AG08395 (cell line): ENCODE measurements at places on chromosomes 6 and 20.

GRCh38 chr6:137926985-137927384, 59.9 kb downstream of the TNFAIP3 start:
- DNase-seq = no peak

- peak; percentile 50 for DNase-seq
Measured at GRCh38 chr6:1391800-1392309, 2.5 kb downstream of the FOXF2 start.

- no peak for DNase-seq
Measured at GRCh38 chr6:570825-571224, 86.1 kb downstream of the HUS1B start.

- peak; percentile 24 for DNase-seq
Measured at GRCh38 chr20:18738055-18738454, 75.5 kb upstream of the SCP2D1 start.

DNA sequence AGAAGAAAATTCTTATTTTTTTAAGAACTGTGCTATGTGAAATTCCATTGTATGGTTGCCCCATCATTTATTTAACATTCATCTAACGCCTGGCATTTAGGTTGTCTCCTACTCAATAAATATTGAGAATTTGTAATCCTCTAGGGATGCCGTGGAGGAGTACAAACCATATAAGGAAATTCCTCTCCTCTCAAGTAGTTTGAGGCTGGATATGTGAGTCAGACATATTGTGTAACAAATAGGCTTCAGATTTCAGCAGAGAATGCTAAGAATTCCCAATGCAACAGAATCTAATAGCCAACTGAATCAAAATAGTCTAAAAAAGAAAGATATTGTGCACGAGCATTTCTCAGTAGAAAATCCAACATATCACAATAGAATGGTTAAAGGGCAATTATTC, 174.7 kb downstream of the OTOR start:
- DNase-seq = peak; percentile 95

- DNase-seq = no peak
Measured at GRCh38 chr6:95017922-95018321, 559.4 kb upstream of the MANEA start.

DNA sequence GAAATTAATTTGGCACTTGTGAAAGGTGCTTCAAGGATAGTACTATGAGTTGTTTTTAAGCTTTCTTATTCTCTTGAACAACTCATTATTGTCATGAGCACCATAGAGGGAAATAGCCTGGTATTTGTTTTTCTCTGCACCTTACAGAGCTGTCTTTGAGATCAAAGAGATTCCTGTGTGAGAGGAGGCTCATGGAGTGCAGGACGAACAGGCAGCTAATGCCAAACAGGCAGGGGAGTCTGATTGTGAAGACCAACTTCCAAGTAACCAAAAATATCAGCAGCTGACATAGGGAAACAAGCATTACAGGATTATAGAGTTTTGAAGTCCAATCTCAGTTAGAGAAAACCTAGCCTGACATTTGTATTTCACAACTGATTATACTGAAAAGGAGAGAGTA, 110.6 kb upstream of the TENT5A start:
- no peak for DNase-seq

DNA sequence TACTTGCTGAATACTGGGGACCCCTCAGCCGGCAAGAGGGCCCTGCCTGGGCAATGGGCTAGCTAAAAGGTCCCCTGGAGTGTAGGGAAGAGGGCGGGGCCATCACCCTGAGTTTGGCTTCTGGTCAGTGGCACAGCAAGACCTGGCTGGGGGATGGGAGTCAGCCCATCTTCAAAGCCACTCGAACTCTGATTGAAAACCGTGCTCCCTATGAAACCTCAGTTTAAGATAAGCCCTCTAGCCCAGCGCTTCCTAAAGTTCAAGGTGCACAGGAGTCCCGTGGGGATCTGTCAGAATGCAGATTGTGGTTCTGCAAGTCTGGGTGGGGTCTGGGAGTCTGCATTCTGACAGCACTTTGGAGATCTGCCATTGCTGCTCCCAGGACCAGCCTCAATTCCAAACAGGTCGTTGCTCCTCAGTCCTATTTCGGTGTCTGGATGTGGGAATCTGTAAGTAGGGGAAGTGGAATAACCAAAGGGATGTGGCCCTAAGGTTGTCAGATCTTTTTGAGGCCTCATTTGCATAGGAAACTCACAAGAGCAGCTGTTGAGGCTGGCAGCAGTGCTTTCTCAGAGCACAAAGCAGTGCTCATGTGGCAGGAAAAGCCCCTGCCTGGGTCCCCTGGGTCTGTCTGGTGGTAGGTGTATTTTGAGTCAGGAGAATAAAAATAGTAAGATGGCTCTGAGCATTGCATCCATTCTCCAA, 85.3 kb upstream of the SCP2D1 start:
- DNase-seq = no peak

DNA sequence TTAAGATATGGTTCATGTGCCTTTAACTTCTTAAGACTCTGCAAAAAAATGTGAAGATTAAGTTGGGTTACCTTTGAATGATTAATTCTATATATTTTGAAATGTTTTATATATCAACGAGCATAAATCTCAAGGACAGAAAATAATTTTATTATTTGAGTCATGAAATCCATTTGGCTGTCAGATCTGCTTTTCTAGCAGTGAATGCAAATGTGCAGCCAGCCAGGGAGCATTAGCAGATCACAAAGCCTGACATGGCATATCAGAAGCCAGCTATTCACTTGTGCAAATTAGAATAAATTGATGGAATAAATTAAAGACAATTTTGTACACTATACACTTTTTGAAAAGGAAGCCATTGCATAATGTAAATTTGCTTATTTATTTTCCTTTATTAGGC, 424.3 kb downstream of the ADGRB3 start:
- no peak for DNase-seq

GRCh38 chr6:110520209-110520965, 44.0 kb upstream of the SLC22A16 start:
- DNase-seq = no peak

DNA sequence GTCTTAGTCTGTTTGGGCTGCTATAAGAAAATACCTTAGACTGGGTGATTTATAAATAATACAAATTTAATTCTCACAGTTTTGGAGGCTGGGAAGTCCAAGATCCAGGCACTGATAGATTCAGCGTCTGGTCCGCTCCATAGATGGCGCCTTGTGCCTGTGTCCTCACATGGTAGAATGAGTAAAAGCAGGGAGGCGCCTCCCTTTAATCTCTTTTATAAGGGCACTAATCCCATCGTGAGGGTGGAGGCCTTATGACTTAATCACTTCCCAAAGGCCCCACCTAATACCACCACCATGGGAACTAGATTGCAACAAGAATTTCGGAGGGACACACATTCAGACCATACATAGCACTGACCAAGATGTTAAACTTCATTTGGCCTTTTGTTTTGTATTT, 91.2 kb upstream of the TMEM181 start:
- no peak for DNase-seq

- DNase-seq = no peak
Measured at GRCh38 chr6:139565591-139565990, 191.1 kb upstream of the CITED2 start.

GRCh38 chr20:61638802-61639585, 386.9 kb downstream of the CDH4 start:
- DNase-seq = peak; percentile 22

GRCh38 chr20:46312945-46313861, 4.9 kb upstream of the CDH22 start:
- DNase-seq = no peak

DNA sequence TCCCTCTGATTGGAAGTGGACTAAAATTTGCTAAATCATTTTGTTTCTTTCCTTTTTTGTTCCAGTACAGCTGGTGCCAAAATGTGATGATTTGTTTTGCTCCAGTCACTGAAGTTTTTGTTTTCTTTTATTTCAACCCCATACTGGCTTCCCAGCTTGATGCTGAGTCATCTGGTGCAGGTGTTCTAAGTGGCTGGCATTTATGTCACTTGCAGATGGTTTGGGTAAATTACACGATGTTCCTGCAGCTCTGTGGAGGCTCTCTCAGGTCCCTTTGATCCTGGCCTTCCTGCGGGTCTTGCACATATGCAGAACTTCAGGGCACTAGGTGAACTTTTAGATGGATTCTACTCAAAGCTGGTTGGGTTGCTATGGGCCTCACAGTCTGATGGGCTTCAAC, 577.7 kb downstream of the HAO1 start:
- DNase-seq = no peak

DNA sequence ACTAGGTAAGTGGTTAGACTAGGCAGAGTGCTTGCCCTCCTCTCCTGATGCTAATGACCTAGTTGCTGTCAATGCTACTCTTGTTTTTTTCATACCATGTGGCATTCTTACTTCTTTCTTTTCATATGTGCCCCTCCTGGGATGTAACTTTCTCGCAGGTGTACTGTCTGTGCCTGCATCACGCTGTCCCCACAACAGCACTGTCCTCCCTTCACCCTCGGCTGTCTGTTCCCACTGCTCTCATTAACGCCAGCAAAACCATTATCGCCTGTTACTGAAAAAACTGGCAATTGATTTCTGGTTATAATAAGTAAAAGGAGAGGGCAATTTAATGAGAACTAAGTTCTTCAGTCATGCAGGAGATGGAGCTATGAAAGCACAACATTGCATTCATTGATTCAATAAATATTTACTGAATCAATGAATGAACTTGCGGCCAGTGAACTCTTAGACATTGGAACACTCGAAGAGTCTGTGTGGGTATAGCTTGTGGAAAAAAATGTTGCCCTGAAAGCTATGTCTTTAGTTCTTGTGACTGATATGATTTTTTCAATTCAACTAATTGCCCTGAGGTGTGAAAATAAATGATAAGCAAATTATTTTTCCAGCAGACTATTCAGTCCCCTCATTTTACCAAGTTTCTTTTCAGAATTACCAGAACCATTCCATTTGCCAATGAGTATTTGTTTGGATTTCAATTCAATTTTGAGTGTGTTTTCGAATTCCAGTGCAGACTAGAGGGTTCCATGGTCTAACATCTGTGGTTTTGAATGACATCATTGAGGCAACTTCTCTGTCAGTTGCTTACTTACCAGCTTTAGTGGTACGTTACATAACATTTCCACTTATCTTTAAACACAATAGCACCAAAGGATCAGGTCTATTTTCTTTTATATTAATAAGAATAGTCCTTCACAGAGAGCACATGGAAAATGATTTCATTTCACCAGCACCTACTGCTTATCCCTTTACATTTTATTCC, 2.1 kb downstream of the SLC17A4 start:
- DNase-seq = no peak

DNA sequence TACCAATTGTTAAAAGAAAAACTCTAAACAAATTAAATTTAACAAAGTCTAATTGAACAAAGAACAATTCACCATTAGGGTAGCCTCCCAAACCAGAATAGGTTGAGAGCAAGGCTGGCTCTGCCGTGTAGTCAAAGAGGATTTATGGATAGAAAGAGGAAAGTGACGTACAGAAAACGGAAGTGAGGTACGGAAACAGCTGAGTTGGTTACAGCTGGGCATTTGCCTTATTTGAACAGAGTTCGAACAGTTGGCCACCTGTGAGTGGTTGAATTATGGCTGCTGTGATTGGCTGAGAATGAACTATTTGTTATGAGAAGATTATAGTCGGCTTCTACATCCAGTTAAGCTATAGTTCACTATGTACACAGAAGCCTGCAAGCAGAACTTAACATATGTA, 18.5 kb upstream of the ISM1 start:
- DNase-seq = no peak

DNA sequence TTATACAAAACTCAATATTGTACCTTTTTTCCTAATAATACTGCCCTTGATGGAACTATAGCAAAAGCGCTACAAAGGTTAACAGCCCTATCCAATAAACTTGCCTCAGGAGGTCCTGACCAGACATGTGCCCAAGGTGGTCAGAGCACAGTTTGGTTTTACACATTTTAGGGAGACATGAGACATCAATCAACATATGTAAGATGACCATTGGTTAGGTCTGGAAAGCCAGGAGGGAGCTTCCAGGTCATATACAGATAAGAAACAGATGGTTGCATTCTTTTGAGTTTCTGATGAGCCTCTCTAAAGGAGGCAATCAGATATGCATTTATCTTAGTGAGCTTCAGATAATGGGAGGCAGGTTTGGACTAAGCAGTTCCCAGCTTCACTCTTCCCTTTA, 91.6 kb downstream of the PLG start:
- DNase-seq = no peak

GRCh38 chr6:105492706-105493673, 90.1 kb upstream of the PREP start:
- DNase-seq = no peak

- no peak for DNase-seq
Measured at GRCh38 chr6:168905451-168906090, 348.1 kb downstream of the THBS2 start.

- DNase-seq = no peak
Measured at GRCh38 chr6:43125555-43125954, 45.5 kb upstream of the SRF start.

DNA sequence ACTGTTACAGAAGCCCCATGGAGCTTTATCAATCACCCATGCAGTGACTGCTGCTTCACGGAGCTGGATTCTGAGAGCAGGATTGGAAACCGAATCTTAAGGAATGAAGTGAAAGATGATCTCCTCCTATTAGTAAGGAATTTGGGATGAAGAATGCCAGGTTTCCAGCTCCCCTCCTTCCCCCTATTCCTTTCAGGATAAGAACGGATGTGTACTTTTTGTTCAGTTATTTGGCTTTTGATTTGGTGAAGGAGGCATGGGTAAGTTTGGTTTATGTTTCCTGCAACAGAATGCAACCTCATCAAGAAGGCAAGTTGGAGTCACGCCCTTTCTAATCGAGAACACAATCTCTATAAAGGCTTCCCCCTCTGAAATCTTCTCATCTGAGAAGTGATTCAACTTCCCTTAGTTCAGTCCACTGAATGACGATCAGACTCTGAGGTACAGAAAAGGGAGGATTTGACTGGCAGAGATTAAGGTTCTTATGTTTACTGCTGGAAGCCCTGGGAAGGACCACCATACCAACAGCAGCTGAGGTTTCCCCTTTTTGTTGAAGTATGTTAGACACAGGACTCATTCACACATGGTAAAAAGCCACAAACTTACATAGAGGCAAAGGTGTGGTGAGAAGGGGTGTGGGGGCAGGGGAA, 5.5 kb downstream of the ELMO2 start:
- peak; percentile 22 for DNase-seq

GRCh38 chr6:34633785-34634184, 62.8 kb downstream of the ILRUN start:
- DNase-seq = no peak

- peak; percentile 33 for DNase-seq
Measured at GRCh38 chr6:131107151-131107550, 28.1 kb upstream of the AKAP7 start.

- DNase-seq = no peak
Measured at GRCh38 chr20:19232997-19233794, 20.8 kb downstream of the SLC24A3 start.

DNA sequence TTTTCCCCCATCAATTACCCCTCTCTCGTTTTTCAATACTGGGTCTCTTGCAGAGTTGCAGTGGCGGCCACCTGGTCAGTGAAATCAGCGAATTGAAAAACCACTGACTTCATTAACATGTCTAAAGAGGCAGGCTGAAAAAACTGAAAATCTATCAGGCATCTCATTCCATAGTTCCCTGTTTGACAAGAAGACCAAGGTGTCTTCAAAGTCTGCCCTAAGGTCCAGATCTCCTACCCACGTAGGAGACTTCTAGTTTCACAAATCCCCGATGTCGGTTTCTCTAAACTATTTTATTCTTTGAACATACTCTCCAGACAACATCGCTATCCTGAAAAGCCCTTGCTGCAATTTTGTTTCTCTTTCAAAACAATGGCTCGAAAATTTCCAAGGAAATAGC, 796 bp upstream of the TUBB start:
- DNase-seq = no peak
